ENCODE measurements at places on chromosomes 3 and 15. TPM values are rescaled to one million over a fixed set of nuclear protein-coding genes. Genes with fewer than 3 reads are reported as not detected.
A peak's percentile ranks its signal among the peaks of the same experiment; 100 is the strongest.

The STRC gene
- 0.17 TPM for total RNA-seq

The GATM gene
- total RNA-seq: 9.5 TPM

The WNT5A gene
- total RNA-seq: 15.7 TPM

The TNNC1 gene
- total RNA-seq: not detected

The LMAN1L gene
- 0.80 TPM for total RNA-seq

The AQR gene
- total RNA-seq: 38.5 TPM

The GRIP2 gene
- 0.76 TPM for total RNA-seq

The NME9 gene
- not detected for total RNA-seq

The C2CD4A gene
- total RNA-seq: 0.34 TPM

The WDR76 gene
- 65.2 TPM for total RNA-seq

The TGM4 gene
- total RNA-seq: 0.09 TPM

The FEZF2 gene
- not detected for total RNA-seq

The WHAMM gene
- 5.4 TPM for total RNA-seq

GRCh38 chr3:50246517-50246954, 10.5 kb downstream of the GNAI2 start:
- H3K27me3 ChIP-seq: no peaks in the 10 kb centered on the region
- peak overlapping the region; percentile 74 for H3K27ac ChIP-seq
- no peaks in the 10 kb centered on the region for H3K36me3 ChIP-seq
- peak; percentile 39 for DNase-seq
- peak overlapping the region; percentile 42 for H3K4me3 ChIP-seq

- H3K4me3 ChIP-seq: no peak overlapping the region
- H3K27me3 ChIP-seq: no peaks in the 10 kb centered on the region
- DNase-seq: no peak
These were observed 182.4 kb downstream of the RBMS3 start for GRCh38 chr3:29463304-29463703.

DNA sequence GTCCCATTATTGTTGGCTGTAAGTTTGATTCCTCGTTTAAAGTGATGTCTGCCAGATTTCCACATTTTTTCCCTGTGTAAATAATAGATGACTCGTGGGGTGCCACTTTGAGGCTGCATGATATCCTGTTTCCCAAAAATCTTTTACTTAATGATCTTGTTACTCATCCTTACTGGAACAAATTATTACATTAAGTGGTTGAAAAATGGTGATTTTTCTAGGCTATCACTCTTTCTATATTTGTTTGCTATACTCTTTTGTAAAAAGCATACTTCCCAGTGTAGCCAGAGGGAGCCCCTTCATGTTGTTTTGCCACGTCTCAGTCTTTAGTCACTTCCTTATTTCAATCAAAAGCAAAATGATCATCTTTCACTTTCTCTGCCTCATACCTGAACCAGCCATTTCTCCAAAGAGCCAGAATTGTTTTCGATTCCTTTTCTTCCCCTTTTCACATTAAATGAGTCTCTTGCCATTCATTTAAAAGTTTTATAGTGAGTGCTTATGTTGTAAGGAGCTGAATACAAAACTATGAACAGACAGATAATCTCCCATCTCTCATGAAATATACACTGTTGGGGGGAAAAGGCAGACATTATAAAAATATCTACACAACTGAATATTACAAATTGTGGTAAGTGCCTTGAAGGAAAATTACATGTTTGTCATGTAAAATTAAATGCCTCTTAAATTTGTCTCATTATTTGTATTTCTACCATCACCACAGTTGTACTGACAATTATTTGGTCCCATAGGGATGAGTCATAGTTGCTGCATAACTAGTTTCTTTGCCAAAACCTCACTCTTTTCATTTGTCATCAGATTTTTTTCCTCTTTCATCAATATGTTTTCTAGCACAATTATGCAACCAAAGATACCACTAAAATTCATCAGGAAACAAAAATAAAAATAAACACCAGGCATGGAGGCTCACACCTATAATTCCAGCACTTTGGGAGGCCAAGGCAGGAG, 41.5 kb downstream of the ADGRG7 start:
- H3K4me1 ChIP-seq: peaks cover 13% of the 10 kb centered on the region
- H3K27me3 ChIP-seq: no peaks in the 10 kb centered on the region
- no peaks in the 10 kb centered on the region for H3K36me3 ChIP-seq
- peak overlapping the region; percentile 11 for H3K4me3 ChIP-seq
- H3K27ac ChIP-seq: peak overlapping the region; percentile 55

DNA sequence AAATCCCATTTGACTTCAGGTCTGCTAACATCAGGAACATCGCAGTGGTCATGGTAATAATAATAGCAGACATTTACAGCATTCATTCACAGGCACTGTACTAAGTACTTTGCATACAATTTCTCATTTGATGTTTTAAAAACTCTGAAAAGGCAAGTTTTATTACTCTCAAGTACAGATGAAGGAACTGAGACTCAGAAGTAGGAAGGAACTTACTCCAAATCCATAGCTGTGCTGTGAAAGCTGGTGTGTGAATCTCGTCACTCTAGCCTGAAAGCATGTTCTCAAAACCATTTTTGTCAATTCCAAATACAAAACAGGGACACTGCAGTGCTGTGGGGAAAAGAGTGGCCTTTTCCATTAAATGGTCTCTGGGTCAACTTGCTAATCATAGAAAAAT, 179.9 kb downstream of the FAM43A start:
- H3K27me3 ChIP-seq: no peaks in the 10 kb centered on the region
- H3K4me1 ChIP-seq: peaks cover 8% of the 10 kb centered on the region
- H3K36me3 ChIP-seq: no peaks in the 10 kb centered on the region
- no peak for DNase-seq

GRCh38 chr3:27171113-27171512, 198.1 kb downstream of the NEK10 start:
- no peaks in the 10 kb centered on the region for H3K27me3 ChIP-seq
- no peaks in the 10 kb centered on the region for H3K4me1 ChIP-seq
- DNase-seq: no peak
- H3K4me3 ChIP-seq: no peak overlapping the region

DNA sequence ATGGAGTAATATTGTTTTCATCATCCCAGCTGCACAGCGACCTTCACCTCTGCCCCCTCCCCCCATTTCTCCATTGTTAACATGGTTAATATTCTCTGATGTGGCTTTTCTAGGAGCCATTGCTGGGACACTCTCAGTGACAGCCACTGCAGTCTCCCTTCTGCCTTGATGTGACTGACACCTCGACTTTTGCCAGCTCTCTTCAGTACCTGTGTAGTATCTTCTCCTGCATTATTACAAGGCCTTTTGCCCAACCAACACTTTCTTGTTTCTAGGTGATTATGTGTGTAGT, 179.8 kb downstream of the CLSTN2 start:
- H3K4me3 ChIP-seq: no peak overlapping the region
- no peak overlapping the region for H3K27ac ChIP-seq
- no peak for DNase-seq

DNA sequence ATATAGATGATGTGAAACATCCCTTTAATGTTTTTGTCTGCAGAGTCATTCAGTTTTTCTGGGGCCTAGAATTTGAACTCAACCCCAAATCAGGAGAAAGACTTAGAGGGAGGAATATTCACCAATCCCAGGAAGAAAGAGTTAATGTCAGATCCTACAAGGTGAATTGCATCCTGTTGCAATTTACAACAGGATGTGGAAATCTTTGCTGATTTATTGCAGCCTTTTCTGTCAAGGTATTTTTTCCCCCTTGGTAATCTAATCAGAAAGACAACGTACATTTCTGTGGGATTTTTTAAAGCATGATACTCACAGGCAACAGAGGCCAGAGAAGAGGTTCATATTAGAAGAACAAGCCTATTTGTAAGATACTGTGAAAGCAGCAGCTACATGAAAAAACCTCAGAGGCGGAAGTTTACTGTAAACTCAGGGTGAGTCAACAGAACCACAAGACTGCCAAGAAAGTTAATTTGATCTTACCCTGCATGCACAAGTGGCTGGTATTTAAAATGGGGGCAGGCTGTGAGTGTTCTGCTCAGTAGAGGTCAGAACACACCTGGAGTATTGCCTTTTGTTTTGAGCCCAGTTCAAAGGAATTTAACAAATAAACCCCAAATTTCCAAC, 531.9 kb downstream of the AGBL1 start:
- H3K36me3 ChIP-seq: no peaks in the 10 kb centered on the region
- no peaks in the 10 kb centered on the region for H3K27me3 ChIP-seq
- no peak overlapping the region for H3K27ac ChIP-seq
- no peak for DNase-seq

- no peaks in the 10 kb centered on the region for H3K36me3 ChIP-seq
- H3K4me1 ChIP-seq: no peaks in the 10 kb centered on the region
- no peak overlapping the region for H3K27ac ChIP-seq
- H3K27me3 ChIP-seq: peaks cover 13% of the 10 kb centered on the region
- no peak overlapping the region for H3K4me3 ChIP-seq
These were observed 86.9 kb upstream of the RASGRP1 start for GRCh38 chr15:38651328-38652038.

DNA sequence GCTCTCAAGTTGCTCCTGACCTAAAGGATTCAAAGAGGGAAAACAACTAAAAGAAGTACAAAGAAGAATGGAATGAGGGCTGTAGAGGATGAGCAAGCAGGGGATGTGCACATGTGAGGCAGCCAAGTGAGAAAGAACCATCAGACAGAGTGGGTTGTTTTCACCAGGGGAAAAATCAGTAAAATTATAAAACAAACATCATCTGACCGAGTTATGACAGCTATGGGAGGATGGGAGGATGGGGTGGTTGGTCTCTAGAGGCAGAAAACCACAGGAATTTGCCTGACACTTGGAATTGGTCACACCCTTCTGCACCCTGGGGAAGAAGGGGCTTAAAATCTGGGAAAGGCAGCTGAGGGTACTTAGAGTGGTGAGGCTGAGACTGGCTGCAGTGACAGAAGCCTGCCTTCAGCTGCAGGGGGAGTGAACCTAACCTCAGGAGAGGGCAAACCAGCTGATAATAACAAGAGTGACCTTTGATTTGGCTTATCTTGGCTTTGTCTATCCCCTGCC, 10.1 kb downstream of the ARHGAP31 start:
- DNase-seq: peak; percentile 44
- H3K36me3 ChIP-seq: no peaks in the 10 kb centered on the region

DNA sequence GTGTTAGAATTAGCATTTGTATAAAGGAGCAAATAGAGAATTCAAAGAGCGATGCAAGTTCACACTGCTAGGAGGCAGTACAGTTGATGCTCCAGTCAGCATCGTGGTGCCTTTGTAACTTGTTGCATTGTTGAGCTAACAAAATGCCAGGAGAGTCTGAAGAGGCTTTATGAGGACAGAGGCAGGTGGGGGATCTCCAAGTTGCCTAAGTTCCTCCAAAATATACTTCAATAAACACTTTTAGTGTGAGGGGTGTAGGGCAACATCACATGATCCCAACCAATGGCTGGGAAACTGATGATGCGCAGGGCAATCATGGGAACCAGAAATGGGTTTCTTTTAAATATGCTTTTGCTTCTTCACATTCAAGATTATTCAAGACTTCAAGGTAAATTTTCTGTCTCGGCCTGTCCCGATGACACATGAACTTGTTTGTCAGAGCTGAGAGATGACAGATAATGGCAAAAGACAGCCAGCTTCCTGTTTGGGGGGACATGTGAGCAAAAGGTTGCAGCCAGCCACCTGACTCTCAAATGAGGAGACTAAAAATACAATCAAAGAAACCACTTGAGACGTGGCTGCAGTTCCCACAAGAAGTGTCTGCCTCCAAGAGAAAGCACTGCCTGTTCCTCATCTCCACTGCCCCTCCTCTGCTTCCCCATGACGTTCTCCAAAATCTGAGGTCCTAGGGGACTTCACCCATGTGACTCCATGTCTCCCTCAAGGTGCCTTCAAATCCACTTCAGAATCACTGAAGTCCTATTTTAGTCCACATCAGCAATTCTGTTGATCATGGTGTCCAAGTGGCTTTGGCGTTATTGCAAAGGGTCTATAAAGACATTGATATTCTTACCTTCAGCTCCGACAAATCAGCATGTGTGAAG, 39.3 kb downstream of the KLHL6 start:
- H3K27me3 ChIP-seq: no peaks in the 10 kb centered on the region
- H3K36me3 ChIP-seq: no peaks in the 10 kb centered on the region
- no peak for DNase-seq
- no peak overlapping the region for H3K27ac ChIP-seq

DNA sequence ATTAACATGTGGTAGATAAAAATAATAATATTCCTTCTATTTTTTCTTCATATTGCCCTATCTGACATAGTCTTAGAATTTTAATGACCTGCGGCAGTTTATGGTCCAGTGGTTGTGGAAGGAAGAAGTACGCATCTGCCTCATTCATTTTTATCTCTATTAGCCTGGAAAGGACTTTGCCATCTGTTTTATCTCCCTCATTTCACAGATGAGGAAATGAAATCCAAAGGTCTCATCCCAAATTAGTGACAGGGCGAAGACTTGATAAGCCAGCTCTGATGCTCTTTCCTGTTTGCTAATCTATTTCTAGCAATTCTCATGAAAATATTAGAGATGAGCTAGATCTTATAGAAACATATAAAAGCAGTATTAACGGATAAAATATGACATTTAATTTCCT, 113.3 kb downstream of the KLHL25 start:
- no peaks in the 10 kb centered on the region for H3K27me3 ChIP-seq
- no peak overlapping the region for H3K4me3 ChIP-seq
- H3K4me1 ChIP-seq: no peaks in the 10 kb centered on the region
- H3K36me3 ChIP-seq: no peaks in the 10 kb centered on the region
- no peak for DNase-seq
- no peak overlapping the region for H3K27ac ChIP-seq

- DNase-seq: no peak
- no peak overlapping the region for H3K27ac ChIP-seq
- H3K36me3 ChIP-seq: no peaks in the 10 kb centered on the region
- no peaks in the 10 kb centered on the region for H3K4me1 ChIP-seq
These were observed 150.0 kb downstream of the NFKBIZ start for GRCh38 chr3:101999177-101999779.

- DNase-seq: no peak
- no peak overlapping the region for H3K4me3 ChIP-seq
- H3K27ac ChIP-seq: no peak overlapping the region
- H3K27me3 ChIP-seq: no peaks in the 10 kb centered on the region
- H3K4me1 ChIP-seq: no peaks in the 10 kb centered on the region
- H3K36me3 ChIP-seq: no peaks in the 10 kb centered on the region
These were observed 7.8 kb upstream of the CD200R1 start for GRCh38 chr3:112982710-112983109.

Data from A673 (cell line).